ENCODE measurements at places on chromosomes 7 and 10. TPM values are rescaled to one million over a fixed set of nuclear protein-coding genes. Genes with fewer than 3 reads are reported as not detected.

GRCh38 chr7:134318443-134318842 lies 1.7 kb upstream of the SLC35B4 start:
- no peaks in the 10 kb centered on the region for H3K4me1 ChIP-seq
- no peaks in the 10 kb centered on the region for H3K27me3 ChIP-seq
- H3K36me3 ChIP-seq, result no peaks in the 10 kb centered on the region
- DNase-seq, result no peak
- no peak overlapping the region for H3K27ac ChIP-seq
- H3K4me3 ChIP-seq, result no peak overlapping the region

GRCh38 chr10:33388785-33389184 lies 54.3 kb upstream of the NRP1 start:
- DNase-seq, result no peak
- no peaks in the 10 kb centered on the region for H3K27me3 ChIP-seq
- H3K36me3 ChIP-seq, result no peaks in the 10 kb centered on the region

ARMC10 gene
- total RNA-seq, result 52.2 TPM

TET1 gene
- 7.0 TPM for total RNA-seq

DNTT gene
- total RNA-seq, result not detected

DNA sequence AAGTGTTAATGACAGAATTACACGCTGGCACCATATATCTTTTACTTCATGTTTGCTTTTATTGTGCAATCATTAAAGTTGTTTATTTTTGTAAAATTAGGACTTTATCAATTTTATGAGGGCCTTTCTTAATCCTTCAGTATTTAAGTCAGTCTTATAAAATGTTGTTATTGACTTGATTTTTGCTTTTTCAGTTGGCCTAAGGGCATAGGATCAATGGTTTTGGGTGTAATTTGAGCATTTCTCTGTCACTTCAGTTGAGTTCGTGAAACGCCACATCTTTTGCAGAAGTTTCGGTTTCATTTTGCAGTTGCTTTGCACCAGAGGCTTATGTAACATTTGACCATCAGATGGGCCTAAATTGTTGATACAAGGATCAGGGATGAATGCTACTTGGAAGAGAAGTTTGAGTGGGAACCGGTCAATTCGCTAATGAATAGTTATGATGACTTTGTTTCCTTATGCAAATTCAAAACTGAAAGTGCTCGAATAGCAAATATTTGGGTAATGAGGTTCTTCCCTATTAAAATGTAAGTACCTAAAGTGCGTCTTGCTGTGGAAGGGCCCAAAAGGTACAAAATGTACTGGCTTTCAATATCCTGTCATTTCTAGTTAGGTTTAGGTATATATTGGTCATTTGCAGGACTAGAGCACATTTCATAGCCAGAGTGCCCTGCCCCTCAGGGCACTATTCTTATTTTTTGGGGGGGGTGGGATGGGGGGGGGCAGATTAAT lies 340.9 kb downstream of the LRMDA start:
- peak overlapping the region; percentile 54 for H3K27ac ChIP-seq
- no peaks in the 10 kb centered on the region for H3K27me3 ChIP-seq
- H3K4me3 ChIP-seq, result peak overlapping the region; percentile 33
- H3K36me3 ChIP-seq, result no peaks in the 10 kb centered on the region
- no peak for DNase-seq

NXPH1 gene
- not detected for total RNA-seq

DNA sequence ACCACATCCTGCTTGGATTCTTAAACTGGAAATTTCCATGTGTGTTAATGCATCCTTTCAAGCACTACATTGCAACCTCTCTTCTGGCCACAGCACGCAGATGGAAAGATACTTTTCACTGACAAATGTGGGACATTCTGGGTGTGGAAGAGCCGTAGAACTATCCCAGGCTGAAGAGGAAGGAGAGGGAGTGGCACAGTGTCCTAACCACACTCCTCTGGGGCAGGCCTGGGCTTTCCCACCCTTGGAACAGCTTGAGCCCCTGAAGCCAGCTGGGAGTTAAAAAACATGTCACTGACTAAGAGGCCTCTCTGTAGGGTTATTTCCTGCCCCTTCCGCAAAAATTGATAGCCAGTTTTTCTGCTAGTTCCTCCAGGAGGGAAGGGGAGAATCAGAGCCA lies 34.0 kb upstream of the DNMBP start:
- peak overlapping the region; percentile 42 for H3K27ac ChIP-seq
- peaks cover 7% of the 10 kb centered on the region for H3K4me1 ChIP-seq
- H3K36me3 ChIP-seq, result no peaks in the 10 kb centered on the region
- no peak overlapping the region for H3K4me3 ChIP-seq
- no peak for DNase-seq
- no peaks in the 10 kb centered on the region for H3K27me3 ChIP-seq

FMC1 gene
- 11.9 TPM for total RNA-seq

- no peaks in the 10 kb centered on the region for H3K4me1 ChIP-seq
- H3K27ac ChIP-seq, result no peak overlapping the region
- H3K36me3 ChIP-seq, result no peaks in the 10 kb centered on the region
These were observed 995.3 kb upstream of the PHF14 start for GRCh38 chr7:9978106-9979064.

HTR5A gene
- total RNA-seq, result not detected

- no peaks in the 10 kb centered on the region for H3K36me3 ChIP-seq
- H3K4me1 ChIP-seq, result peaks cover 4% of the 10 kb centered on the region
- no peak overlapping the region for H3K27ac ChIP-seq
- no peak overlapping the region for H3K4me3 ChIP-seq
These were observed 146.2 kb upstream of the KLF6 start for GRCh38 chr10:3931224-3931623.

DNA sequence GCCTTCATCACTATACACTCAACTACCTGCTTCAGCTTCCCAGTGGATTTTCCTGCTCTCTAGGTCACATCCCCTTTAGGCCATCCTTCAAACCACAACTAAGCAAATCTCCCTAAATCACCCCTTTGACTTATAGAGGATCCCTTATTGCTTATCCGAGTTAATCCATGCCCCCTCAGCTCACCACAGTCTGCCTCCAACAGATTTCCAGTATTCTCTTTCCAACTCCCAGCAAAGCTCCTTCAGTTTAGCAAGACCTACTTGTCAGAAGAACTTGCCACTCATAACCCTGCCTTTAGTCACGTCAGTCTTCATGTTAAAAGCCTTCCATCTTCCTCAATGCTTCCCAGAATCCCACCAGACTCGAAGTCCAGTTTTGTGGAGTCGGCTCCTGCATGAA lies 38.6 kb downstream of the RAPGEF5 start:
- H3K4me3 ChIP-seq, result no peak overlapping the region
- no peaks in the 10 kb centered on the region for H3K27me3 ChIP-seq
- H3K36me3 ChIP-seq, result no peaks in the 10 kb centered on the region
- DNase-seq, result no peak
- no peaks in the 10 kb centered on the region for H3K4me1 ChIP-seq

DNA sequence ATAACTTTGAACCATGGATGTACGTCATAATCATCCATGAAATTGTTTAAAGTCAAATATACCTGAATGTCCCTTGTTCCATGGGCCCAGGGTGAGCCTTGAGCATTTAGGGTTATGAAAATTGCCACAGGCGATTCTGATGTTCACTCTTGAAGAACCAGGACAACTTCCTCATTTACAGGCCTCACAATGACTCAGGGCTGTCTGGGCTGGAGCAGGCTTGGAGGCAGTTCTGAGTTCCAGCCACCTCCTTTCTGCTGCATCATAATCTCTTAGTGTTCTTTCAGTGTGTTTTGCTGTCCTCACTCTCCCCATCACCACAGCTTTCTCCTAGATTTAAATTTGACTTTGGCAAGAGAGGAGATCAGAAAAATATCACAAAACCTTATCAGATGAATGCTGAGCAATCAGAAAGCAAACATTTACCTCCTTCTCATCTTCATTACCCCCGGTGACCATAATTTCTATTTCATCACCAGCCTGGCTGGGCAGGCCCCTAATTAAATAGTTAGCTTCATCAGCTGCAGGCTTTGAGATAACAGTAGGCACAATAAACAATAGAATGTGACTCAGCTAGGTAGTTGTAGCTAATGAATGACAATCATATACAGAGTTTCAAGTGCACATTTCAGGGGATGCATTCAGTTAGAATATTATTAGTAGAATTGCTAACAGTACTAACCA lies 571.0 kb downstream of the SH2D4B start:
- no peaks in the 10 kb centered on the region for H3K27me3 ChIP-seq
- no peaks in the 10 kb centered on the region for H3K4me1 ChIP-seq
- H3K27ac ChIP-seq, result no peak overlapping the region
- H3K4me3 ChIP-seq, result no peak overlapping the region
- DNase-seq, result no peak

ANXA11 gene
- total RNA-seq, result 127 TPM

- no peak overlapping the region for H3K4me3 ChIP-seq
- no peaks in the 10 kb centered on the region for H3K4me1 ChIP-seq
- H3K36me3 ChIP-seq, result no peaks in the 10 kb centered on the region
- DNase-seq, result no peak
These were observed 226.0 kb upstream of the NFE2L3 start for GRCh38 chr7:25926009-25926408.

DNA sequence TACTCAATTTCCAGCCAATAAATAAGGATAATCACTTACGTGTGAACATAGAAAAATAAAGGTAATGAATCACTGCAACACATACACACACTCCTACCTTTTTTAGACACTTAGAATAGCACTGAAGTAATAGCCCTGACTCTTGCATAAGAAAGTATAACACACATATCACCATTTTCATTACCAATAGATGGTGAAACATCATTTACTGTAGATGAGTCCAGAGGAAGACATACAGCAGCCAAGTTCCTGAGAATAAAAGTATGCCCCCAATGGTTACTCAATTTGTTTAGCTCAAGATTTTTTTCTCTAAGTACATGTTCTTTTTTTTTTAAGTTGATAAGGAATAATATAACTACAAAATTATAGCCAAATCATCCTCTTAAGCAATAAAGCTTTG lies 316.3 kb downstream of the PARD3 start:
- no peaks in the 10 kb centered on the region for H3K27me3 ChIP-seq
- H3K27ac ChIP-seq, result no peak overlapping the region
- no peak for DNase-seq
- H3K36me3 ChIP-seq, result no peaks in the 10 kb centered on the region
- H3K4me1 ChIP-seq, result no peaks in the 10 kb centered on the region

DNA sequence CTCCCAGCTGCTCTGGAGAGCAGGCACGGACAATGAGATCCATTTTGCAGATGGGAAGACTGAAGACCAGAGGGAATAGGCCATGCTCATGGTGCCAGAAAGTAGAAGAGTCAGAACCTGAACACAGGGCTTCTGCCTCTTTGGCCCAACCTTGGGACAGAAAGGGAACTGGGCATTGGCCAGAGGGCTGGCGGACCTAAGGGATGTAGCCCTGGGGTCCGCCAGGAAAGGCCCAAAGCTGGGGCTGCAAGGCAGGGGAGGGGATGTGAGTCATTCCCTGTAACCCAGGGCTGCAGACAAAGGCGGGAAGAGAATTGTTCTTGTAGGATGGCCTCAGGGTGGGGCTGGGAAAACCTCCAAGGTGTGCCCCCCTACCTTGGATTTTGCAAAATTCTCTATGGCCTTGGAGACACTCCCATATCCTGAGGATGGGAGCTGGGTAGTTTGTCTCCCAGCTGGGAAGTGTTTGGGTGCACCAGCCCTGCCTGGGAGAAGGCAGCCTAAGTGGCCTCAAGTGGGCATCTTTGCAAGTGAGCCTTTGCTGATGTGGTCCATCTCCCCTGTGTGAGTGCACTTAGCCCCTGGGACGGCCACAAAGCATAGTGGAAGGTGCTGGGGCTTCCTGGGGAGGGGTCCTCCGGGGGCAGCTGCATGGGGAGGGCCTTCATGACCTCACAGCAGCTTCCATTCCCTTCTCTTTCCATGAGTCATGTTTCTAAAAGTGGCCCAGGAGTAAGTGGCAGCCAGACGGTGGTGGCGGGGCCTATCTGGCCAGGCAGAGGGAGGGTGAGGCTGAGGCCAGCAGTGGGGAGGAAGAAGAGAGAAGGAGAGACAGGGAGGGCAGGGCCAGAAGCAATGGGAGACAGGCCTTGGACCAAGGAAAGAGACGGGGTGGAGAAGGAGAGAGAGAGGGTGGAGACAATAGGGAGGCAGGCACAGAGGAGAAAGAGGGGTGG lies 9.2 kb downstream of the AQP1 start:
- no peak overlapping the region for H3K27ac ChIP-seq
- H3K36me3 ChIP-seq, result no peaks in the 10 kb centered on the region
- no peaks in the 10 kb centered on the region for H3K27me3 ChIP-seq
- no peak overlapping the region for H3K4me3 ChIP-seq
- no peaks in the 10 kb centered on the region for H3K4me1 ChIP-seq
- no peak for DNase-seq

DNA sequence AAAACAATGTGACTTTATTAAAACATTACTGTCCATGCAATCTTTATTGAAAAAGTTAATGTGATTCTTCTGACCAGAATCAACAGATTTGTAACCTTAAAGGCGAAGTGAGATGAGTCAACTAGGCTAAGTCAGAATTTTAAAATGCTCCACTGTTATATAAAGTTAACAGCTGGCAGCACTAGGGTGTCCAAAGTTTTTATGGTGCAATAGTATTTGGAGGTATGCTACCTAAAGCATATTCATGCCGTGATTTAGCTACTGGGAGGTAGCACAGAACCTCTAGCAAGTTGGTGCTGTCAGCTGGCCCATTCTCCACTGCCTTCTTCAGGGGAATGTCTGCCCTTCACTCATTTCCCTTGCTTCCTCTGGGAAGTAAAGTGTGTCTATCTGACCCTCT lies 126.7 kb downstream of the RAPGEF5 start:
- DNase-seq, result no peak
- H3K36me3 ChIP-seq, result no peaks in the 10 kb centered on the region
- no peak overlapping the region for H3K4me3 ChIP-seq
- H3K27me3 ChIP-seq, result no peaks in the 10 kb centered on the region
- H3K4me1 ChIP-seq, result no peaks in the 10 kb centered on the region

BAMBI gene
- total RNA-seq, result 73.5 TPM

DNA sequence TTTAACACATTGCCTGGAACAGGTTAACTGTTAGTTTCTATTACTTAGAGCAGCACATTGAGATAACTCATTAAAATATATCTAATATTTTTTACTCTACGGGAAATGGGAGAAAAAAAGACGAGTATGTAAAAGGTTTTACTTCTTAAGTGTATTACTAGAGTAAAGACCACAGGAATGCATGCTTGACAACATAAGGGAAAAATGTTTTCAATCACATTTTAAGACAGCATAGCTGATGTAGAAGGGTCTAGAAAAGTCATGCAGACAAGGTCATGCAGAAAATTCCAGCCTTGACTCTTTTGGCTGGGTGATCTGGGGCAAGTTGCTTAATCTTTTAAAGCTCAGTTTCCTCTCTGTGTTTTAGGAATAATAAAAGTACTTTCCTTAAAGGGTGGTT lies 806.2 kb downstream of the CNTNAP2 start:
- H3K4me1 ChIP-seq, result no peaks in the 10 kb centered on the region
- no peak overlapping the region for H3K27ac ChIP-seq
- H3K36me3 ChIP-seq, result no peaks in the 10 kb centered on the region
- no peak overlapping the region for H3K4me3 ChIP-seq
- no peak for DNase-seq
- no peaks in the 10 kb centered on the region for H3K27me3 ChIP-seq

DNA sequence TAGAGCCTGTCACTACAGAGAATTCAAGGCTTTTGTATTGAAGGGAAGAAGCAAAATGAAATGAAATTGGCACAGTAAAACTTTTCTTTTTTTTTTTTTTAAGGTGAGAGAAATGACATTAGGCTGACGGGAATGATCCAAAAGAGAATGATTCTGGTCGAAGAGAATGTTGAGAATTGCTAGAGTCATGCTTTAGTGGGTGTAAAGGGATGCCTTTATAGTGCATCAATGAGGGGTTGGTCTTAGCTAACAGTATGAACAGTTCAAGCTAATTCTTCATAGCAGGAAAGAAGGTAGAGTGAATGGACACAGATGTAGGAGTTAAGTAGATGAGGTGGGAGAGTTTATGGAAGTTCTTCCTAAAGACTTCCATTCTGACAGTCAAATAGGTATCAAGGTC lies 32.3 kb upstream of the LSM8 start:
- H3K36me3 ChIP-seq, result no peaks in the 10 kb centered on the region
- H3K27ac ChIP-seq, result no peak overlapping the region
- no peak overlapping the region for H3K4me3 ChIP-seq

All from ovary (tissue), 10 donors.